ENCODE measurements at places on chromosomes 3 and 15.

- DNase-seq = no peak
Measured at GRCh38 chr3:168876346-168877035, 780.8 kb upstream of the GOLIM4 start.

GRCh38 chr3:99730870-99731269, 86.8 kb upstream of the CMSS1 start:
- DNase-seq = no peak

GRCh38 chr3:182971637-182972036, 8.7 kb downstream of the DCUN1D1 start:
- no peak for DNase-seq

DNA sequence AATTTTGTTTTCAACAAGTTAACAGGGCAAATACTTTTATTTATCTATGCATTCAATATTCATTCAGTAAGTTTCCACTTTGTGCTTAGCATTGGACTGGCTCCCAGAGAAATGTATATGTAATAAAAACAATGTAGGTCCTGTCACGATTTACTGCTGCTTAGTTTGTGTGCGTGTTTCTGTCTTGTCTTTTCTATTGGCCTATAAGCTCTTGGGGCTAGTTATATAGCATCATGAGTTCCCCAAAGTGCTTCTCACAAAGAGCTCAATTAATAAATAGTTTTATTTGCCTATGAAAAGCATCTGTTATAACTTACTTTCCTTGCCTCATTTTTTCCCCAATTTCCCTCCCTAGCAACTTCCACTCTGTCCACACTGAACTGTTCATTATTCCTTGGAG, 666.7 kb upstream of the NAALADL2 start:
- DNase-seq = no peak

- DNase-seq = no peak
Measured at GRCh38 chr3:181935915-181936314, 224.2 kb downstream of the SOX2 start.

Measured in SK-N-DZ (cell line).